ENCODE measurements at places on chromosomes 2 and 18.

- DNase-seq: peak; percentile 62
Measured at GRCh38 chr2:219713110-219713509, 85.7 kb downstream of the SLC4A3 start.

- DNase-seq: no peak
Measured at GRCh38 chr2:219493086-219493485, 5.6 kb upstream of the GMPPA start.

DNA sequence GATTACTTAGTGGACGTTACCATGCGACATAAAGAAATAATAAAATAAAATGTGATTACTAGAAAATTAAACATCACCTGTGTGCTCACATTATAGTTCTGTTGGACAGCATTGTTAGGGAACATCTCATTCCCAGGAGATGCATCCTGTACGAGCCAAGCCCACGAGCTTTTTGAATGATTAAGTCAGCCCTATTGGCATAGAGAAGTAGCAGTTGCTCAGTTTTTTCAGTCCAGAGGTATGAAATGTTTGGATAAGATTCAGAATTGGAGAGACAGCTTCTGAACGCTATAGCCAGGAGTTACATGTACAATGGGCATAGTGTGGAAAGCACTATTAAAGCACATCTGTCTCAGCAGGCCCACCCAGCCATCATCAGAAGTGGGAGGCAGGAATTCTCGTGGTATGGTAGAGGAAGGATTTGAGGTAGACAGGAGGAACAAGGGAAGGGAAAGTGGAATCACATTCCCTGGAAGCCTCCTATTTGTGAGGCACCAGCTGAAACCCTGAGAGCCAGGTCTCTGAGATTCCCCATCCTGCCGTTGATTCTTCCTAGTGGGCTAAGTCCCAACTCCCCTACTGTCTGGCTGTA, 8.6 kb downstream of the SPATS2L start:
- DNase-seq: no peak

- DNase-seq: no peak
Measured at GRCh38 chr2:183723278-183723677, 599.0 kb downstream of the NUP35 start.

- no peak for DNase-seq
Measured at GRCh38 chr18:59308938-59309260, 9.6 kb downstream of the CPLX4 start.

GRCh38 chr2:17270894-17271293, 247.3 kb downstream of the RAD51AP2 start:
- peak; percentile 90 for DNase-seq

DNA sequence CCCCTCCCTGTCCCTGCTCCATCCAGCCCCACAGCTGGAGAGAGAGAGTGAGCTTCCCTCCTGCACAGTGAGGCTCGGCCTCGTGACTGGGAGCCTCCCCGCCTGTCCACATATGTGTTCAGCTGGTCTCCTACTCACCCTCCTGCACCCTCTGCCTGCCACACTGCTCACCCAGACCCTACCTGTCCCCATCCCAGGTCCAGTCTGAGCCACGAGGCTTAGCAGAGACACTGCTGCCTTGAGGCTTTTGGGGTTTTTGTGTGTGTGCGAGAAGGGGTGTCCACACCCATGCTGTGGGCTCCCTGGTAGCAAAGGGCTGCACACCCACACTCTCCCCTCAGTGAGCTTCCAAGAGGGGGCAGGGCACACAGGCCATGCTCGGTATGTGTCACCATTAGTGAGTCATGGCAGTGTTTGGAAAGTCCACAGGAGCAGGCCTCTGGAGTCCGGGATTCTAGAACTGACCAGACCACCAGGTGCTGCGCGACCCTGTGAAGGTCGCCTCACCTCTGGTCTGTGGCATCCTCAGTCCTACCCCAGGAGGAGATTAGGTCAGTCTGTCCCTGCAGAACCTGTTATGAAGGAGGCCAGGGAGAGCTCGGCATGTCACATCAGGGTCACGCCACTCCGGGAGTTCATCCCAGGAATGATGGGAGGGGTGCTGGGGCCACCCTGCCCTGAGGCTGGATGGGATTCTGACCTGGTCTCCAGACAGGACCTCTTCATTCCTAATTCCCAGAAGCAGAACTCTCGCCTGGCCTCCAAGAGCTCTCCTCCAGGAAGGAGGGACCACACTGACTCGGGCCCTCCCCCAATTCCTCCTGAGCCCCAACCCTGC, 39.9 kb upstream of the SMAD7 start:
- no peak for DNase-seq
